ENCODE measurements at places on chromosomes 6 and 20. TPM values are rescaled to one million over a fixed set of nuclear protein-coding genes. Genes with fewer than 3 reads are reported as not detected.

C20orf204 gene
- 0.75 TPM for total RNA-seq

WFDC12 gene
- not detected for total RNA-seq

BTBD9 gene
- total RNA-seq = 12.1 TPM

HSPA12B gene
- total RNA-seq = 0.31 TPM

ABCF1 gene
- 34.1 TPM for total RNA-seq

GLP1R gene
- total RNA-seq = not detected

CAP2 gene
- total RNA-seq = 8.1 TPM

CGA gene
- total RNA-seq = not detected

OVOL2 gene
- total RNA-seq = not detected

GCNT2 gene
- total RNA-seq = 4.0 TPM

CCN6 gene
- total RNA-seq = not detected

MYLK4 gene
- total RNA-seq = 0.53 TPM

FAM229B gene
- total RNA-seq = 45.7 TPM

DNAH8 gene
- total RNA-seq = under 0.01 TPM

CLIC1 gene
- total RNA-seq = 832 TPM

THBD gene
- 293 TPM for total RNA-seq

HLA-DQB1 gene
- not detected for total RNA-seq

KCNK16 gene
- total RNA-seq = not detected

SLC24A3 gene
- total RNA-seq = 0.66 TPM

BPI gene
- total RNA-seq = 0.79 TPM

BACH2 gene
- under 0.01 TPM for total RNA-seq

ULBP3 gene
- 15.8 TPM for total RNA-seq

All from aortic smooth muscle cell (primary cell).